Stimulated activated CD8-positive, alpha-beta memory T cell treated with anti-CD3 and anti-CD28 coated beads, Interleukin-4, amount 100 ng/mL, for 24 hours (primary cell): ENCODE measurements at places on chromosomes 6 and 20.

- no peak for DNase-seq
Observed at GRCh38 chr6:150016324-150017185, 8.8 kb downstream of the RAET1L start.

DNA sequence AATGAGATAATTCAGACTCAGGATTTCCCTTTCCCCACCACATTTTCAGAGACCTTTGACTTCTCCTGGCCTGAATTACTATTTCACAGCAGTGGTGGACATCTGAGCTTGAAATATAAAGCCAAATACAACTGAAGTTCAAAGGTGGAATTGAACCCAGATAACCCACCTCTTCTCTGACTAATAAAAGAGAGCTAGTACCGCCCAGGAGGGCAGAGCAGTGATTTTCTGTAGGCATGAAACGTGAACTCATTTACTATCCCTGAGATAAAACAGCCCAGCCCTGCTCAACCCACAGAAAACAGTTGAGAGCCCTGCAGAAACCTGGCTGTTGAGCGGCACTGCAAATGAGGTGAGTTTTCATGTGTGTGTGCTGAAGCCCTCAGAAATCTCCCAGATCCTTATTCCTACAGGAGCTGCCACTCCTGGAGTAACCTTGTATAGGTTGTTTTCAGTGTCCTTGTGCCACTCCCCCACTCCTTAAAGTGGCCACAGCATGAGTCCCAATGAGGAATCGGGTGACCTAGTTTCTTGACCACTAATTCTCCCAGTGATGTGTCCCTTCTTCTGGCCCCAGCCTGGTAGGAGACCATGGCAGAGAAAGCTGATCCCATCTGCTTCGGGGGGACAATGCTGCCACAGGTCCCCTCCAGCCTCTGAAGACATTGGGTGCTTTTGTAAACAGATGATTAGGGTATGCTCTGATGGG is 99.2 kb downstream of the NOL4L start:
- DNase-seq, result no peak

DNA sequence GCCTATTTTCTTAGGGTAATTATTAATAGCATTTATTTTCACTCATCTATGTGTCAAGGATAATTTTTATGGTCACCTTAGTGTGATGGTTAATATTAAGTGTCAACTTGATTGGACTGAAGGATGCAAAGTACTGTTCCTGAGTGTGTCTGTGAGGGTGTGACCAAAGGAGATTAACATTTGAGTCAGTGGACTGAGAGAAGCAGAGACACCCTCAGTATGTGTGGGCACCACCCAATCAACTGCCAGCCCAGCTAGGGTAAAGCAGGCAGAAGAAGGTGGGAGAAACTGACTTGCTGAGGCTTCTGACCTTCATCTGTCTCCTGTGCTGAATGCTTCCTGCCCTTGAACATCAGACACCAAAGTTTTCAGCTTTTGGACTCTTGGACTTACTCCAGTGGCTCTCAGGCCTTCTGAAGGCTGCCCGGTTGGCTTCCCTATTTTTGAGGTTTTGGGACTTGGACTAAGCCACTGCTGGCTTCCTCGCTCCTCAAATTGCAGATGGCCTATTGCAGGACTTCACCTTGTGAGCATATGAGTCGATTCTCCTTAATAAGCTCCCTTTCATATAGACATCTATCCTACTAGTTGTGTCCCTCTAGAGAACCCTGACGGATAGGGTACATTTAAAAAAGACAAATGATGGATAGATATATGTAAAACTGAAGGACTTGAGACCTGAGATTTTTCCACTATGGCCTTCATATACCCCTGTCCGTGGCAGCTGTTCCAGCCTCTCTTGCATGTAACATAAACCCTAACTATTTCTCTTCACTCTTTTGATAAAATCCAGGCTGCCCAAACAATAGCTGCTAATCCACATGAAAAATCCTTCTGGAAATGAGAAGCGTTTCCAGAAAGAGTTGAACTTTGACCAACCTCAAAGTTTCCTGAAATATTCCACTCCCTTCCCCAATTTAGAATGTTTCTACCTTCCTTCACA is 62.1 kb upstream of the RGS17 start:
- DNase-seq, result no peak

- DNase-seq, result no peak
Observed at GRCh38 chr20:17917832-17918618, 50.6 kb downstream of the SNX5 start.

DNA sequence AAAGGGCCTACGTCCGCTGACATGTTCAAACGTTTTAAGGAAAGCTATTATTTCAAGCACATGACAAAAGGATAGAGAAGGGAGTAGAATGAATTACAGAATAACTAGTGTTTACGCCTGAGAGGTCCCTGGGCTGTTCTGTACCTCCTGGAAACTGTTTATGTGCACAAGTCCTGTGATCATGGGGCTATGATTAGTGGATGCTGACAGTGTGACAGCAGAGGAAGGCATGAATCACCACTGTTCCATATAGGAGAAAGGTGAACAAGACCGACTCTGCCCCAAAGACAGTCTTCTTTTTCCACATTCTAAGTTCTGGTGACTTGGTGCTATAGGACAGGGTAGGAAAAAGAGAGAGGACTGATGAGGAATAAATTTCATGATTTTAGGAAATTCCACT is 249.2 kb upstream of the PRDM1 start:
- DNase-seq, result no peak

GRCh38 chr6:153210083-153210482 is 79.0 kb upstream of the RGS17 start:
- DNase-seq, result no peak

- no peak for DNase-seq
Observed at GRCh38 chr6:168681748-168682147, 240.8 kb downstream of the SMOC2 start.

GRCh38 chr20:6006603-6006949 is 47.3 kb downstream of the LRRN4 start:
- no peak for DNase-seq

DNA sequence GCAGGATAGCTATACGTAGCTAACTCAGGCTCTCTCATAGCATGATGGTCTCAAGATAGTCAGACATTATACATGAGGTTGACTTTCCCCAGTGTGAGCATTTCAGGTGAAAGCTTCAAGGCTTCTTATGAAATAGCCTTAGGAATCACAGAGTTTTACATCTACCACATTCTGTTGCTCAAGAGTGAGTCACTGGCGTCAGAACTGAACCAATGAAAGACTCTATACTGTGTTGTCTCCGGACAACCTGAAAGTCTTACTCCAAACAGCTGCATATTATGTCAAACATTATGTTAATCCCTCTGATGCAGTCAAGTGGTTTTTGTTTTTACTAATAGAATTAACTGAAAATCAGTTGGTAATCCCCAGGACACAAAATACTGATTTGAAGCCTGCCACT is 79.8 kb upstream of the TRDN start:
- no peak for DNase-seq

DNA sequence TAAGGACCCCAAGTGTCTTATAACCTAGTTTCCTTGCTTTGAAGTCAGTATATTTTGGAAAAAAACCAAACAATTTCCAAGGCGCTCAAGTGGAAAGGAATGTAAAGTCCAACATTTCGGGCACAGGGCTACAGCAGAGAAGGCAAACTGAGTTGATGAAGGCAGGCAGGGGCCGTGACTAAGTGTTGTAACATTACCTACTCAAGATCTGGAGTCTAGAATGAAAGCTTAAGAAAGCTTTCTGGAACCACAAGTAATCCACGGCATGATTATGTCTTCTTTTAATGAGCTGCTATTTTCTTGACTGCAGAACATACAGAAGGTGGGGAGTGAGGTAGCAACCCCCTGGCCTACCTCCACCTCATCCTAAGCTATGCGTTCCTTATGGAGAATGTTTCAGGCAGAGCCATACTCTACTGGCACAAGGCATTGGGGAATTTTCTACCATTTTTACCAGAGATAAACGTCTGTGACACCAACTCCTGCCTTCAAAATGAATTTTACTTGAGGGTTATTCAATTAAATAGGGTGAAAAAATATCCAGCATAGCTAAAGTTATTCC is 4.3 kb downstream of the PPP1R10 start:
- DNase-seq, result no peak

DNA sequence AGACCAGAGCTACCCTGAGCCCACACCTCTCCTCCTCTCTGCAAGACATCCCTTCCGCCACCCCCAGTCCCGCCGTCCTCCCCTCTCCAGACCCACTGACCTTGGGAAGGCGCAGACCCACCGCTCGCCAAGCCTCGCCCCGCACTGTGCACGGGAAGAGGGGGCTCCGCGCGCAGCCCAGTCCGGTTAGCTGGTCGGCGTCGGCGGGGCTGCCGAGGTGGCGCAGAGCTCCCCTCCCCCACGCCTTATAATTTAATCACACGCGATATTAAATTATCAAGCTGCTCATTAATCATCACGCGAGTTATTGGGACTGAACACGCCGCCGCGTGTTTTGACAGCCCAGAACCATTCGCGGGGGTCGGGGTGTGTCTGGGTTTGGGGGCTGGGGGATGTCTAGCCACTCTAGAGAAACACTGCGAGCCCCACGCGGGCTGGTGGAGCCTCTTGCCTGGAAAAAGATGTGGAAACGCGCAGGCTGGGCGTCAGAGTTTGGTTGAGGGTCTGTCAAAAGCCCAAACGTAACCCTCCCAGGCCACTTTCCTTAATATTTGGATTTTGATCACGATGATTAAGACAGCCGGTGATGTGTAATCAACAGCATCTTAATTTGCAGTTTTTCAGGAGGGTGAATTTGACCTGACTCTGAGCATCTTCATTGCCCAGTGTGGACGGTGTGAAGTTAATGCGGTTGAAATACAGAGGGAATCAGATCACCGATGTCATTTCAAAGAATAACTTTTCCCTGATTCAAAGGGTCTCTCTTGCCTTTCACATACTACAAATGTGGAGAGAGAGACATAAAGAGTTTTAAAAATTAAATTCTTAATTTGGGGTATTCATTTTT is at the start of gene LINC00237:
TSS of gene LINC00237 (minus strand) at position 188 of the 847 bp plus-strand sequence.
- DNase-seq, result no peak

DNA sequence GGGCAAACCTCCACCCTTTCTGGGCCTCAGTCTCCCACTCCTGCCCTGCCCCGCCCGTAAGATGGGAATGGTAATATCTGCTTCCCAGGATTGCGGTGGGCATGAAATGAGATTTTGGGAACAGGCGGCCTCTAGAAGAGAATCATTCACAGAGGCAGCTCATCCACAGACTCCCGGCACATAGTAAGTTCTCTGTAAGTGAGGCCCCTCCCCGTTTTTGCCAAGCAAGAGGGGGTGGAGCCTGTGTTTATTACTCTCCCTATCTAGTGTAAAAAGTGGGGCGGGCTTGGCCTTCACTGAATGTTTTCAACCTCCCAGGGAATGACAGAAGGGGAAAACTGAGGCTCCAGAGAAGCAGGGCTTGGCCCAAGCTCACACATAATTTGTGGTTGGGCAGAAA is 20.0 kb downstream of the SUN5 start:
- no peak for DNase-seq

GRCh38 chr6:16295060-16295459 is 56.7 kb downstream of the GMPR start:
- DNase-seq, result no peak

DNA sequence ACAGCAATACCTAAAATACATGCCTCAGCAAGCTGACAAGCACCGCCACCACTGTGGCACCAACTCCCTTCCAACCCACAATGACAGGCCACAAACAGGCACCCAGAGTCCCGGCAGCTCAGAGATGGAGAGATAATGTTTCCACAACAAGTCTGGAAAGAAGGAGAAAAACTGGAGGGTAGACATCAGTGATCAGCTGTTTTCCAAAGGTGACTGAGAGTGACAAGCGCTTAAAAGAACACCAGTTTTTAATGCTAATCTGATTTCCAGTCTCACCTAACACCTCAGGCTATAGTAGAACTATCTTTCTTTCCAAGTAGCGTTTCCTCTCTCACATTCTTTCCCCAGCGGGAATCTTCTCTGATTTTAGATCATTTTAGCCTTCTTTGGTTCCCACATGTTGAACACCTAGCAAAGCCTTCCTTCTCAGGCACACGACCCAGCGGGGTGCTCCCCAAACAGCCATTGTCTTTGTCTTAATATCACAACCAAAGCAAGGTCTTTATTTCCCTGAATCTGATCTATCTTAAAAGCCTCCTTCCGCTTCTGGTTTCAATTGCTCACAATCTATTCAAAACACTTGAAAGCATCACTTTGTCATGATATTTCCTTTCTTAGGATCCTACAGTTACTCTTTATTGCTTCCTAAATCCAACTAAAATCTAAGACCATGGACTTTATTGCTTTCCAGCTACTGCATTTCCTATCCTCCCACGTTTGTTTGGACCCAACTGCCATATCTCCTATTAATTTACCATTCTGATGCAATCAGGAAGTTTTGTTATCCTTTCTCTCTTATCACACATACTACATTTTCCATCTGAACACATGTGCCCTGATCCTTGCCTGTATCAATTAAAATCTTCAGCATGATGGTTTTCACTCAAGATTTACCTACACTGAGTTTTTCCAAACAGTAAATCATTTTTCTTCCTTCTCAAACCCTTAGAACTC is 282.7 kb downstream of the ADGB start:
- no peak for DNase-seq

GRCh38 chr20:8389381-8390036 is 257.4 kb downstream of the PLCB1 start:
- no peak for DNase-seq

GRCh38 chr6:90107771-90108282 is 188.8 kb downstream of the BACH2 start:
- no peak for DNase-seq

- DNase-seq, result no peak
Observed at GRCh38 chr20:16020971-16021370, 552.3 kb downstream of the KIF16B start.

- no peak for DNase-seq
Observed at GRCh38 chr6:165676435-165677068, 13.5 kb upstream of the PDE10A start.

DNA sequence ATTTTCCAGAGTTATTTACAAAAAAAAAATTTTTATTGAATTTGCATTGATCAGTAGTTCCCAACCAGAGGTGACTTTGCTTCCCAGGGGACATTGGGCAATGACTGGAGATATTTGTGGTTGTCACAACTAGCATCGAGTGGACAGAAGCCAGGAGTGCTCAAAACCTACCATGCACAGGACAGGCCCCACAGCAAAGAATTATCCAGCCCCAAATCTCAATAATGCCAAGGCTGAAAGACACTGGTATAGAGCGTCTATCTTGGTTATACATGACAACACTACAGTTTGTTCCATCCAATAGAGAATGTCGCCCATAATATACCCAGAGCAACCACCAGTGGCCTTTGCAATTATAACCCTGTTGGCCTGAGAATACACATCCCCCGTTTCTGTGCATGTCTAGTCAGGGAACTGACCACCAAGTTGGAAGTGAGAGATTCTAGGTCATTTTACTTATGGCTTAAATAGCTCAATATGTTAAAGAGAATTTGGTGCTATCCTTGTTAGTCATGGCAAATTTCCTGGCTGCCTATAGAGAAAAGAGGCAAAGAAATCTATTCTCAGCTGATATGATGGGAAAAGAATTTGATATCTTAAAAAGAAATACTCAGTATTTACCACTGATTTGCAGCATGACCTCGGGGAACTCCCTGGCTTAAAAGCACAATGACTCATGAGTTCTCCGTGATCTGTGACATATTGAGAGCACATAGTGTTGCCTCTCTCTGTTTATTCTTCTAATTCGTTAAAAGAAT is 76.0 kb upstream of the ADTRP start:
- DNase-seq, result no peak
